GM03348 (cell line): ENCODE measurements at places on chromosomes 2 and 18.

DNA sequence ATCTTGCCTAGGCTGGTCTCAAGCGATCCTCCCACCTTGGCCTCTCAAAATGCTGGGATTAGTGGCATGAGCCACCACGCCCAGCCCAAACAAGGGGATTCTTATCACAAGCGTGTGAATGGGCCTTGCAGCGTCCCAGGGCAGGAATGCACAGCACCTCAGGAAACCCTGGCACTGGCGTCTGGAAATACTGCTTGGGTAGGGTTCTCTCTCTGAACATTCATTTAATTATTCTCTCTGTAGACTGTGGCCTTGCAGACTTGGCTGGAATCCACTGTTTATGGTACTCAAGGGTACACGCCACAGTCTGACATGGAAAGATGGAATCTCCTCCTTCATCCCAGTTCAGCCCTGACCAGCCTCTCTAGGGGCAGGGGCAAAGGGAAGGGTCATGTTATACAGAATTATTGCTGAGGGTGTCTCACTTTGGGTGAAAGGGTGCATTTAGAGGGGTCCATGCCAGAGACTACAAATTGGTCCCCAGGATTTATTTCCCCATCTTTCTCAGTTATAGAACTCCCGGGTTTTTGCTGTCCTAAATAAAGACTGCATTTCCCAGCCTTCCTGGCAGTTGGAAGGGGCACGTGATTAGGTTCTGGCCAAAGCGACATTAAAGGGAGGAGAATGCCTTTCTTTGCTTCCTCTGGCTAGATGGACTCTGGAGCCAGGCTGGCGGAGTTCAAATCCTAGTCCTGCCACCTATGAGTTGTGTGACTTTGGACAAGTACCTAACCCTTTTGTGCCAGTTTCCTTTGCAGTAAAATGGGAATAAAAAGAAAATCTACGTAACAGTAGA is 147.2 kb upstream of the HAAO start:
- DNase-seq, result no peak

DNA sequence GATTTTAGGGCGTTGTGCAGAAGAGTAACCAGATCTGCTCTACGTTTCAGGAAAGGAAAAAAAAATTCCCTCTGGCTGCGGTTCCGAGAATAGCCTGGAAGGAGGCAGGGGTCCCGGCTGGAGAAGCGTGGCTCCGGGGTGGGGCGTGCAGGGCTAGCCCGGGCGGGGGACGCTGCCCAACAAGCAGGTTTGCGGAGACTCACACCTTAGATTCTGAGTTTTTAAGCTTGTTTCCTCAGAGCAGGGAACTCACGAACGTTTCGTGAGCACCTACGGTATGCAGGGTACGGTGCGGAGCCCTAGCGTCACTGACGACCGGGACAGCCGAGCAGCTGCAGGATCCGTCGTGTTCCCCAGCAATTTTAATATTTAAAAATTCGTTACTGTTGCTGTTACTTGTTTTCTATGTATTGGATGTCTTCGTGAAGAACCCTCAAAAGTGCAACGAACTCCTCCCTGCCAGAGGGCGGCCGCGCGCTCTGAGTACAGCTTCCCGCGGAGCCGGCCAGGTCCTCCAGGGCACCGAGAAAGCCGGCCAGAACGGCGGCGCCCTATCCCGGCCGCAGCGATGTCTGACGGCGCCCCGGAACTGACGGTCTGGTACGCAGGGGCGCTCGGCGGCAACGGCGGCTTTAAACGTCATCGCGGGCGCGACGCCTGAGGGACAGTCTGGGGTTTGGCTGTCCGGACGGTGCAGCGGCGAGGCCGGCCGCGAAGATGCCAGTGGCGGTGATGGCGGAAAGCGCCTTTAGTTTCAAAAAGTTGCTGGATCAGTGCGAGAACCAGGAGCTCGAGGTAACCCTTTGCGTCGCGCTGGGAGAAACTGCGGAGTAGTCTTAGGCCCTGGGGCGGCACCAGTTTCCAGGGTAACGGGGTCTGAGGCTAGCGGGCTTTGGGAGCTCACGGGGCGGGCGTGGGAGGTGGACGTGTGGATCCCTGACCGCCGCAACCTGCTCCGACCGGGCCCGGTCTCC is at the start of gene COPS8:
Gene COPS8 (plus strand): TSS at position 642 of the 974 bp plus-strand sequence. CDS start 76 bp downstream, at position 718.
- peak; percentile 96 for DNase-seq

DNA sequence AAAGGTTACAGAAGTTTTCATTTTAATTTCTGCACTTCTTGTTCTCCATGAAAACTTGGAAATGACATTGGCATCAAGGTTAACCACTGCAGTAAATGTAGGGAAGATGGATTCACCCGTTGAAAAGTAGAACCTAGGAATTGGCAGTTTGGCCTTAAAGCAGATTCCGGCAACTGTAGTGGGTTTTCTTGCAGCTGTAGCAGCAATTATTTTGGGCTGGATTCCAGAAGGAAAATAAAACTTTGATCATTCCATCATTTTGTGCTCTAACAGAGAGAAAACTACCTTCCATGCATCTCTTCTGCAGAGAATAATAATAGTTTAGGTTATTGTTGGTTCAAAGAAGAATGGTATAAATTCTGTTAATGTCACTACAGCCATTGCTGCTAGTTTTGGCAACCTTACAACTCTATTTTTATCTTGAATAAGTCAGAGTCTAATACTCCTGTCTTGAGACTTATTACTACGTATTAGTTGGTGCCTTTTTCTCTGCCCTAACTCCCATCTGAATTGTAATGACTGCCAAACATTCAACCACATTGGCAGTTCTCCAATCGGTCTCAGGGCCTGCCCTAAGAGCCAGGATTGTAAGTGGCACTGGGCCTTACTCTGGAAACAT is 178.1 kb upstream of the PIEZO2 start:
- DNase-seq, result no peak

- no peak for DNase-seq
Measured at GRCh38 chr18:14000884-14001283, 85.5 kb upstream of the MC2R start.

DNA sequence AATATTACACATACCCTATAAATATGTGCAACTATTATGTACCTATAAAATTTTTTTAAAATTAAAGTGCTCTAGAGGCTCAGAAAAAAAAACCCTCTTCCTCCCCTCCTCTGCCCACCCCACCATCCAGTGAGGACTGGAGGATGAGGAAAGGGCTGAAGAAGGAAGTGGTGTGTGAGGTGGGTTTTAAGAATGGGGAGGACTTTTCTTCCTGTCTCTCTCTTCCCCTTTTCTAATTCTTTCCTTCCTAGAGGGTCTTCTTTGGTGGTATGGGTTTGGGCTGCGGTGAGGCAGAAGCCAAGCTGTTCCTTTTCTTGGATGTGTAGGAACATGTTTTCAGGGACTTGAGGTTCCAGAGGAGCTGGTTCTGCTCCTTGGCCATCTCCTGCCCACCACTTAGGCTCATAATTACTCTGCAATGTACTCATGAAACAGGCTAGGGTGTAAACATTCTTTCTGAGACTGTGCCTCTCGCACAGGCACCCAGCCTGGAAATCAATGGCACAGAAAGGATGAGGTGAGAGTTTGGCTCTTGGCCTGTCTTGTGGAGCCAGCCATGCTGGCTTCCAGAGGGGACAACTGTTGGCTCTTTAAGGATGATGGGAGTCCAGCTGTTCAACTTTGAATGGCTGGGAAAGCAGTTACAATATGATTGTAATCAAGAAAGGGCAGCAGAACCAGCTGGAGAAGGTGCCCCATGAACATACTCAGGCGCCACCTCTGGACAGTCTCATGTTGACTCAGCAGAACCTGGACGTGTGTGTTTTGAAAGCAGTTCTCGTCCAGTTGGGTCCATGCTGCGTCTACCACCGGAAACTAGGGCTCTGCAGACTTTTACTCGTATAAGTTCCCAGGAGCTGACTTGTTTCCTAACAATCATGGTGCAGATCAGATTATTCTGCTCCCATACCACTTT is 38.3 kb downstream of the IL1RL2 start:
- DNase-seq, result no peak

GRCh38 chr2:188974164-188974563 is at the start of gene COL3A1:
TSS of gene COL3A1 (plus strand) at chr2:188974373. CDS start at chr2:188974490, 117 bp downstream.
- DNase-seq, result peak; percentile 37
